Caki2 (cell line): ENCODE measurements at places on chromosomes 7 and 10. TPM values are rescaled to one million over a fixed set of nuclear protein-coding genes. Genes with fewer than 3 reads are reported as not detected.

THSD7A gene
- 0.06 and 0.20 TPM in 2 replicates for total RNA-seq

SEPTIN7 gene
- total RNA-seq: 258 and 413 TPM in 2 replicates

ACTL6B gene
- not detected in 2 replicates for total RNA-seq

FAM221A gene
- total RNA-seq: 4.1 TPM in 1 of 2 replicates, not detected in the other

LIPM gene
- total RNA-seq: not detected in 2 replicates

RPEL1 gene
- not detected in 2 replicates for total RNA-seq

CD36 gene
- total RNA-seq: not detected in 2 replicates

INHBA gene
- 9.5 and 14.4 TPM in 2 replicates for total RNA-seq

ZP3 gene
- total RNA-seq: 17.1 and 21.8 TPM in 2 replicates

MYPN gene
- 0.64 TPM in 1 of 2 replicates, not detected in the other for total RNA-seq

ELN gene
- 0.27 TPM in 1 of 2 replicates, not detected in the other for total RNA-seq
